ENCODE measurements at places on chromosomes 13 and 19.

GRCh38 chr19:38527466-38528136, 90.2 kb downstream of the MAP4K1 start:
- DNase-seq, result no peak

DNA sequence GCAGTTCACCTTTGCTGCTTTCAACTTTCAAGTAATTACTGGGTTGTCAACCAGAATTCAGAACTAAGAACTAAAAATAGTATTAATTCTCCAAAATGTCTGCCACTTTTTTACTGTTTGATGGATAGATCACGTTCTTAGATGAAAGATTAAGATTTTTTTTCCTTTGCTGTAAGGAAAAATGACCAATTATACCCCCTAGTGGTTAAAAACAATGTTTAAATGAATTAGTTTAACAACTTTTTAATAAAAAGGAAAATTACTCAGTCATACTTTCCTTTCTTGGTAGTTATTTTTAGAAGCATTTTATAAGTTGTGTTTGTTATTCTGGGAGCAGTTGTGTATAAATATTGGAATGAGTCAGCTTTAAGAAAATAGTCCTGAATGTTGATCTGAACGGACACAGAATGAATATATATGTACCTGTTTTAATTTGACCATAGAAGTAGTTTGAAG, 4.6 kb downstream of the TM9SF2 start:
- no peak for DNase-seq

DNA sequence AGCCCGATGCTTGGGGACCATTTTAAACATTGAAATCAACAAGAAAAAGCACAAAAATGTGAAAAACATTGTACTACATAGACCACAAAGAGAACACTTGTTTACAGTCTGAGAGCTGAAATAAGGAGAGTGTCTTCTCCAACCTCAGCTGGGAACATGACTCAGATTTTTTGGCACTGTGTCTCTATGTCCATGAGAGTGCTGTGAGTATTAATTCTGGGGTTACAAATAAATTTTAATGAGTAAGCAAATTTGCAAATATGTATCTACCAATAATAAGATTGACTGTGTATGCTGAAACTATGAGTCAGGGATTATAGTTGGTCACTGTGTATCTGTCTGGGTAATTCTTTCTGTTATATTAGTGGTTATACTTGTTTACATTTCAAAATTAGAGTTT, 174.0 kb downstream of the DCT start:
- DNase-seq, result no peak

GRCh38 chr19:525029-525428, 6.5 kb upstream of the CDC34 start:
- DNase-seq, result no peak

DNA sequence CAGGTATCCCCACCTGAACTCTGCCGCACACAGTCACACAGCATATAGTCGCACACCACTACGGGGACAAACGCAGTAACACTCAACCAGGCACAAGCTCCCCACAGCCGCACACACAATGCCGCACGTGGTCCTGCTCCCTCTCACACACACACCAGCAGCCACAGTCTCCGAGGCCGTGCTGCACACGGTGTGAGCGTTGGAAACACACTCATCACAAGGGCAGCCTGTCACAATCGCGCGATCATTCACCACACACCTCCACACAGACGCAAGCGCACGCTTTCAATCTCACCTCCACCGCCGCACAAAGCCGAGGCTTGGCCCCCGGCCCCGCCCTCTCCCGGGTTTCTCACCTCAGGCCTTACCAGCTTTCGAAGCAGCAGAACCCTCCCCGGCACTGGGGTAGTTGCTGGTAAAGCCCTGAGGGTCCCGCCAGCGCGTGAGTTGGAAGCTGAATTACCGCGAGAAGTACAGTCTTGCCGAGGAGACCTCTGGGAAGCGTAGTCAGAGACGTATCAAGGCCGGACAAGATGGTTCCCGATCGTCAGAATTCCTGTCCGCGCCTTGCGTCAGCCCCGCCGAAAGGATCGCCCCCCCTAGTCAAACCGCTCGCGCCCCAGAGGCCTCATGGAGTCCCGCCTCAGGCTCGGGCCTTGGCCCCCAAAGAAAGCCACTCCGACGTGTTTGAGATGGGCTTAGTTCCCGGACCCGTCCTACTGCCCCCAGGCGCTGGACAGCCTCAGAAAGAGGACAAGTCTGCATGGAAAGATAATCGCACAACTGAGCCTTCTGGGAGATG, at the start of gene ZNF566:
ZNF566 (minus strand) TSS at position 444 of the 802 bp plus-strand sequence. CDS start 13,004 bp downstream, outside the sequence.
- peak; percentile 86 for DNase-seq

DNA sequence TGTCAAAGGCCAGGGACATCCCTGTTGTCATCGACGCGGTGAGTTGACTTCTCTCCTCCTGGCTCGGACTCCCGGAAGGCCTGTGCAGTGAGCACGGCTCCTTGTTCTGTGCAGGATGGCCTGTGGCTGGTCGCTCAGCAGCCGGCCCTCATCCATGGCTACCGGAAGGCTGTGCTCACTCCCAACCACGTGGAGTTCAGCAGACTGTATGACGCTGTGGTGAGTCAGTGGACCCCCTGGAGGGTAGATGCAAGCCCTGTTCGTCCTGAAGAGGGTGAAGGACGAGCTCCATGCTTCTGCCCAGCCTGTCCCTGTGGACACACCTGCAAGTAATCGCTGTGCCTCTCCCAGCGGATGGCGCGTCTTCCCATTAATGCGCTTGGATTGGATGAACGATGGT, 19.2 kb downstream of the NAXD start:
- DNase-seq, result no peak

DNA sequence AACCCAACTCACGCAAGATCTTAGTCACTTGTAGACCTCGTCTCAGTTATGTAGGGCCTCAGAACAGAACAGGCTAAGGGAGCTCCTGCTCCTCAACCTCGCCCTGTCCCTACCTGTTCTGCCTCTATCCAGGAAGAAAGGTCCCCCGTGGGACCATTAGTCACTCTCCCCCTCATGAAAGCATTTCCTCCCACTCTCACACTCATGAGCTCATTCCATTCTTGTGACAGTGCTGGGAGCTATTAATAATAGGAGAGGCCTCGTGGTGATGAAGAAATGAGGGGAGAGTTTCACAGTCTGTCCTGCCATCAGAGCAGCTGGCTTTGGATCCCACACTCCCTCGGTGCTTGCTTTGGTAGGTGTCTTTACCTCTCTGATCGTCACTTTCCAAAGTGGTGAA, 10.2 kb downstream of the PPP2R1A start:
- DNase-seq, result no peak

- no peak for DNase-seq
Observed at GRCh38 chr13:97911311-97912138, 42.0 kb upstream of the IPO5 start.

DNA sequence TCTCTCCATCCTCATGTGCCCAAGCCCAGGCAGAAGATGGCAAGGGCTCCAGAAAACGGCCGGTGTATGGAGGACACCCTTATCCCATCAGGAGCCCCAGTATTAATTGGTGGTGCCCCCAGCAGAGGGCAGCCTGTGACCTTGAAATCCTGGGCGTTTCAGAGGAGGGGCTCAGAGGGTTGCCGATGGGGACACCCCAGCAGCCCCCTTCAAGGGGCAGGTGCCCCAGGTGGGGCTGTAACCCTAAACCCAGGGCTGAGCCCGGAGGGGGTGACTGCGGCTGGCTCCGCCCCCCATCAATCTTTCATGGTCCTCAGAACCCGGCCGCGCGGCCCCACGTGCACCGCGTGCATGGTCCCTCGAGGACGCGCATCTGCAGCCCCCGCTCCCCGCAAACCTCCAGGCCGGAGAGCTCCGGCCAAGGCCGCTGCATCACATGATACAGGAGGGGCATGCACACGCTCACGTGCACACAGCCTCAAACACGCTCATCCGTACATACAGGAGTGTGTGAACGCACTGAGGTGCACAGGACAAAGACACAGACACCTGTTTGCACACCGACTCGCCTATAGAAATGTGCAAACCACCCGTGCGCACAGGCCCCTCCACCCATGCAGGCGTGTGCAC, 949 bp downstream of the RAB3A start:
- no peak for DNase-seq

DNA sequence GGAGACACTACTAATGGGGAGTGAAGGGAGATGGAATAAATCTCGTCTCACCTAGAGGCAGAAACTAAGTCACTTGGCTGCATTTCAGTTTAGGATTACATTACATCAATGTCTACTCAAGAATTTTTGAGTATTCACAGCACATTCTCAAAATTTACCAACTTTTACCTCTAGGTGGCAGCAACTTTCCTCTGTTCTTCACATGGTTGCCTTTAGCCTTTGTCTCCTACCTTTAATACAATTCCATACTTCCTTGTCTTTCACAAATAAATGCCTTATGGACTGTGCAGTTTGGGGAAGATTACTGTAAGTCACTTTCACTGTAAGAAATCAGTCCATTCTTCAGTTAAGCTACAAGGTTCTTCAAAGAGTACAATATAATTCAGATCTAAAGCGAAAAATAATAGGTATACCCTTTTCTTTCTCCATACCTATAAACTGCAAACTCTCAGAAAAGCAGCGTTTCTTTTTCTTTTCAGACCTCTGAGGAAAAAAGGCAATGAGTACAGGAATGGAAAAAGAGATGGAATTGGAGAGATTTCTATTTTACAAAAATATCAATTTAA, 379.4 kb downstream of the KLF12 start:
- no peak for DNase-seq

DNA sequence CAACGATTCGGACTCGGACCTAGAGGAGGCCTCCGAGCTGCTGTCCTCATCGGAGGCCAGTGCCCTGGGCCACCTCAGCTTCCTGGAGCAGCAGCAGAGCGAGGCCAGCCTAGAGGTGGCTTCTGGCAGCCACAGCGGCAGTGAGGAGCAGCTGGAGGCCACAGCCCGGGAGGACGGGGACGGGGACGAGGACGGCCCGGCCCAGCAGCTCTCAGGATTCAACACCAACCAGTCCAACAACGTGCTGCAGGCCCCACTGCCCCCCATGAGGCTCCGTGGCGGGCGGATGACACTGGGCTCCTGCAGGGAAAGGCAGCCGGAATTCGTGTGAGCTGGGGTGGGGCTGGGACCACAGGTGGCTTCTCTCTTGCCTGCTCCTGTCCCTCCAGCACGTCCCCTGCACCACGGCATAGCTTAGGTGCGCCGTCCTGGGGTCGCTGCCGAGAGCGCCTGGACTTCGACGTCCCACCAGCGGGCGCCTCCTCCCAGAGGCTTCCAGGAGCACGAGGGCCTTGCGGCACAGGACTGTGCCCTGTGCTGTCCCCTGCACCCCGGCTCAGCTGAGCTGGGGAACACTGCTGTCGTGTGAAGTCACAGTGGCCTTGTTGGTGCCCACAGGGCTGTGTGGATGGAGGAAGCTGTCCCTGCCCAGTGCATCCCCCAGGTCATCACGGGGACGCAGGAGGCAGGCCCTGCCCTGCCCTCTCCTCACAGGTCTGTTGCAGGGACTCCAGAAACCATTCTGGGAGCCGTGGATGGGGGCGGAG, 9.3 kb downstream of the POLR2E start:
- DNase-seq, result no peak

GRCh38 chr13:88704600-88705275, 1033.6 kb downstream of the SLITRK5 start:
- no peak for DNase-seq

DNA sequence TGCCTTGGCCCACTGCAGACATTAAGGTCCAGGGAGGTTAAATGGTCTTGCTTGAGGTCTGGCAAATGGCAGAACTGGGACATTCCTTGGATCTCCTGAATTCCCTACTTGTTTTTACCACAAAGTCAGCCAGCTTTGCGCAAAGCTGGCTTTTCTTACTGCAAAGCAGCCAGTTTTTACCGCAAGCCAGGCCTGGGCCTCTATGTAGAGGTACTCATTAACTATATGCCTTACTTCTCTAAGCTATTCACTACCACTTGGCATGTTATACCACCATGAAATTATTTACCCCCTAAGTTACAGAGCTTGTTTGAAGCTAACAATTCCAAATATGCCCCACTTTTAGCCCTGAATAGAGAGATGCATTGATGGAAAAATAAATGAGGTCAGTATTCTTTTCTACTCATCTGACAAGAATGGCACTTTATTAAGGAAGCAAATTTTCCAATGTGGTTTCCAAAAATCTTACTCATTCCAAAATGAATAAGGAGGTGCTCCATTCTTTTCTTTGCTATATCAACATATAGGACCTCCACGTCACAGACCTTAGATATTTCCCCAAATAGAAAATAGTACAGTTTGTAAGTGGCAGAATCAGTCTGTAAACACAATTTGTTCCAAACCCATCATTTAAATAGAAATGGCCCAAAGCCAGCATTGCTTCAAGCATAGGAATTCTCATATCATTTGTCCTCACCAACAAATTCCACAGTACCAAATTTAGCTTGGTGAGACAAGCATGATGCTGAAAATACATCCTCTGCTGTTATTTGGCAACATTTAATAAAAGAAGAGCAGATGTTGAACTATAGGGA, 143.9 kb upstream of the TSC22D1 start:
- no peak for DNase-seq

GRCh38 chr19:49447485-49448431, 3.9 kb downstream of the PIH1D1 start:
- DNase-seq, result no peak

- no peak for DNase-seq
Observed at GRCh38 chr13:106306748-106307277, 228.6 kb downstream of the EFNB2 start.

DNA sequence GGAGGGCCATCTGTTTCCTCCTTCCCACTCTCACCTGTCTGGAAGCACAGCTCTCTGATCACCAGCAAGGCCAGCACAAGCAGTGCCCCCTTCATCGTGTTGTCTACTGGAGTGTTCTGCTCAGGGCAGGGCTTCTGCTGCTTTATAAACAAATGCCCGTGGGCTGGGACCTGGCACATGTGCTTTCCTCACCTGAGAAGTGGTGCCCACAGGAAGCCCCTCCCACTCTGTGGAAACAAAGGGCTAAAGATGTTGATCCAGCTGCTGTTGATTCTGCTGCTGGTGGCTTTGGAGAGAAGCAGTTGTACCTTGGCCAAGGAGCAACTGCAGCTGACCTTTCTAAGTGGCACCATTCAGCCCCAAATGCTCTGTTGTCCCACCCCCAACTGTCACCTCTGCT, 26.4 kb upstream of the ZNF181 start:
- no peak for DNase-seq

- no peak for DNase-seq
Observed at GRCh38 chr13:59210543-59210942, 953.2 kb downstream of the DIAPH3 start.

- DNase-seq, result no peak
Observed at GRCh38 chr19:47618771-47619170, 9.8 kb downstream of the BICRA start.

- DNase-seq, result no peak
Observed at GRCh38 chr13:28717170-28717569, 1.6 kb downstream of the SLC46A3 start.
